ENCODE measurements at places on chromosomes 3 and 15. TPM values are rescaled to one million over a fixed set of nuclear protein-coding genes. Genes with fewer than 3 reads are reported as not detected.

The SHC4 gene
- total RNA-seq: 0.20 TPM

The ROBO1 gene
- total RNA-seq: not detected

The CTXN2 gene
- total RNA-seq: not detected

The LRRC49 gene
- total RNA-seq: 0.38 TPM

The KCNMB3 gene
- total RNA-seq: 1.4 TPM

The MLH1 gene
- 42.6 TPM for total RNA-seq

Data from natural killer cell (primary cell).